ENCODE measurements at places on chromosomes 13 and 19.
A peak's percentile ranks its signal among the peaks of the same experiment; 100 is the strongest.

GRCh38 chr13:76116751-76117360 lies 480.7 kb downstream of the LMO7 start:
- no peak for DNase-seq

DNA sequence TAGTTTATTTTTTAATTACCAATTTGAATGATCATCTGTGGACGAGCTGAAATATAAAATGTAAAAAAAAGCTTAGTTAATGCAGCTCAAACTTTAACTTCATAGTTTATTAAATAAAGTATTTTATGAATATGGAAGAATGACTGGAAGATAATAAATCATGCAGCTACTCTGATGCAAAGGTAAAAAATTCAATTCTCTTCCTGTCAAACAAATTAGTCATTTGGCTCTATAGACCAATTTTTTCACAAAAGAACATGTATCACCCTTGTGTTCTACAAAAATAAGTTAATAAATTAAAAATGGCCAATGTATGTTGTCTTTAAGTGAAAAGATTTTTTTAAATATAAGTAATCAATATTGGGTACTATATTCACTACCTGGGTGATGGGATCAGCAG lies 26.2 kb downstream of the EXOSC8 start:
- no peak for DNase-seq

- DNase-seq, result no peak
Measured at GRCh38 chr19:48997972-48998371, 4.3 kb downstream of the RUVBL2 start.

- DNase-seq, result no peak
Measured at GRCh38 chr13:97495678-97496077, 61.7 kb downstream of the RAP2A start.

DNA sequence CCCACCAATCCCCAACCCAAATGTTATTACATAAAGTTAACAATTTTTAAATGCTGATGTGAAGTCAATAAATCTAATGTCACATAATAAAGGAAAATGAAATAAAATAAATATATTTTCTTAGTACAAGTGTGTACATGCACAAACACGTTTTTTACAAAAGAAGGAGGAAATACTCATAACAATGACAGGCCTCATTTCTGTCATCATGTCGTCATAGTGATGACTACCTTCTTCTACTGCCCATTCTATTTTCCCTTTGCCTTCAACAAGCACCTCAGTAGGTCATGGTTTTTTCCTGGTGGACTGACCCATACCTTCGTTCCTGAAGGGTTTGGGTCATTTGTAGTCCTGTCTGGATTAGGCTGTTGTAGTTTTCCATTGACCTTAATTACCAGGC lies 185.3 kb upstream of the IPO5 start:
- DNase-seq, result no peak

GRCh38 chr19:58568453-58569130 lies 4.5 kb downstream of the MZF1 start:
- no peak for DNase-seq

- DNase-seq, result no peak
Measured at GRCh38 chr19:19595171-19595701, 23.3 kb downstream of the PBX4 start.

DNA sequence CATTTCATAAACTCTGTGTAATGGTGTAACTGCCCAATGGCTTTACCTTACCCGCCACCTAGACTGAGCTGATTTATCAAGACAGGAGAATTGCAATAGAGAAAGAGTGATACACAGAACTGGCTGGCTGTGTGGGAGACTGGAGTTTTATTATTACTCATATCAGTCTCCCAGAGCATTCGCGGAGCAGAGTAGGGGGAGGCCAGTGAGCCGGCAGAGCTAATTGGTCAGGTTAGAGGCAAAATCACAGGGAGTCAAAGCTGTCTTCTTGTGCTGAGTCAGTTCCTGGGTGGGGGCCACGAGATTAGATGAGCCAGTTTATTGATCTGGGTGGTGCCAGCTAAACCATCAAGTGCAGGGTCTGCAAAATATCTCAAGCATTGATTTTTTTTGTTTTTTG lies 23.4 kb upstream of the SLITRK1 start:
- no peak for DNase-seq

GRCh38 chr13:81597101-81597500 lies 1256.2 kb upstream of the SPRY2 start:
- no peak for DNase-seq

GRCh38 chr13:36848199-36848982 lies 29.4 kb downstream of the RFXAP start:
- no peak for DNase-seq

DNA sequence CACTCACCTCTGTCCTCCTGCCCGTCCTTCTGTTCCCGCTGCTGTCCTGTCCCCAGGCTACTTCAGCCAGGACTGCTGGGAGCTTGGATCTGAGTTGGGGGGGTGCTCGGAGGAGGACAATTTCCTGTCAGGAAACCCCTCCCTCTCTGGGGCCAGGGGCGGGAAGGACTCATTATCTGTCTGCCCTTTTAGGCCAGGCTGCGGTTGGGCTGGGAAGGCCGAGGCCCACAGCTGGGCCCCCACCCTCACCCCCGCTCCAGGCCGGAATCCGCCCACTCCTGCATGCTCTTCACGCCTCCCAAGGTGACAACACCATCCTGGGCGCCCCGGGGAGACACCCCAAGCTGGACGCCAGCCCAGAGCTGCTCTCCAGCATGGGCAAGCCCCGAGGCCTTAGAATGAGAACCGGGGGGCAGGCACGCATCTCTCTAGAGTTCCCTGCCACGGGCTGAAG lies at the start of gene EXOC3L2:
Gene EXOC3L2, minus strand, starts transcription at position 74 of the 454 bp plus-strand sequence. CDS start 6,362 bp downstream, outside the sequence.
- no peak for DNase-seq

DNA sequence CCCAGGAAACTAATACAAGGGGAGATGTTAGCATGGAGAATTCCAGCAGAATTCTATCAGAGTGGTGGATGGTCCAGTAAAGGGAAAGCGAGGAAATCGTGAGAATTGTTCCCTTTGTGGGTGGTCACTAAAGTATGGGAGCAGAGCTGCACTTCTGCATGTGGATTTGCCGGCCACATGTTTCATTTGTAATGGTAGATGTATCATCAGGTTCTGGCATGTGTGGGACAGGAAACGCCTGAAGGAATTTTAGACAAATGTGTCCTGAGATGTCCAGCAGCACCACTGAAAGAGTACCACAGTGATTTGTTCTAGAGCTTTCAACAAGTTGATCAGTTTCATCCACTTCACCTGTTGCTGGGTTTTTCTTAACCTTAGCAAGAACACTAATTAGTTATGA lies 308.4 kb downstream of the SHISA2 start:
- DNase-seq, result no peak

- DNase-seq, result peak; percentile 9
Measured at GRCh38 chr19:28878862-28879566, 333.9 kb downstream of the UQCRFS1 start.

DNA sequence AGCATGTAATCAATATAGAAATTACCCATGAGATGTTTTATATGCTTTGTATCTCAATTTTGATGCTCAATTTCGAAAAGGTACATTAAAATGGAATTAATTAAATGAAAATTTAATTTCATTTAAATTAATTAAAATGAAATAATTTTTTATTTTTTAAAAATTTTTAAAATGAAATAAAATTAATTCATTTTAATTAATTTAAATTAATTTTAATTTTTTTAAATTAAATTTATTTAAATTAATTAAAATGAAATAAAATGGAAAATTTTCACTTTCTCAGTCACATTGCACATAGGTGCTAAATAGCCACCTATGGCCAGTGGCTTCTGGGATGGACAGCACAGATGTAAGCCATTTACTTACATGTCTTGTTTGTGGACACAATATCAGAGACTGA lies 4.2 kb upstream of the SULT2B1 start:
- no peak for DNase-seq

DNA sequence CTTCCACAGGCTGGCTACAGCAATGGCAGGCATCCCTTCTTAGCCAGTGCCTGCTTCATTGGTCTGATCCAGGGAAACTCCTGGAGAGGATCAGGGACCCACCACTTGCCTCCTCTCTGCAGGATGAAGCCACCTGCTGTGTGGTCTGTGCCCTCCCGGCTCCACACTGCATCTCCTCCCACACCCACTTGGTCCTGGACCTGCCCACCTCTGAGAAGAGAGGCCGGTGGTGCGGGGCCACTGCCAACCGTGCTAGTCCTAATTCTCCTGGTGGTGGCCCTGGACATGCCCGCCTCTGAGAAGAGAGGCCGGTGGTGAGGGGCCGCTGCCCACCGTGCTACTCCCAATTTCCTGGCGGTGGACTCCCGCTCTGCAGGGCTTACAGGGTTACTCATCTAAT lies 98.8 kb downstream of the COL4A1 start:
- no peak for DNase-seq

DNA sequence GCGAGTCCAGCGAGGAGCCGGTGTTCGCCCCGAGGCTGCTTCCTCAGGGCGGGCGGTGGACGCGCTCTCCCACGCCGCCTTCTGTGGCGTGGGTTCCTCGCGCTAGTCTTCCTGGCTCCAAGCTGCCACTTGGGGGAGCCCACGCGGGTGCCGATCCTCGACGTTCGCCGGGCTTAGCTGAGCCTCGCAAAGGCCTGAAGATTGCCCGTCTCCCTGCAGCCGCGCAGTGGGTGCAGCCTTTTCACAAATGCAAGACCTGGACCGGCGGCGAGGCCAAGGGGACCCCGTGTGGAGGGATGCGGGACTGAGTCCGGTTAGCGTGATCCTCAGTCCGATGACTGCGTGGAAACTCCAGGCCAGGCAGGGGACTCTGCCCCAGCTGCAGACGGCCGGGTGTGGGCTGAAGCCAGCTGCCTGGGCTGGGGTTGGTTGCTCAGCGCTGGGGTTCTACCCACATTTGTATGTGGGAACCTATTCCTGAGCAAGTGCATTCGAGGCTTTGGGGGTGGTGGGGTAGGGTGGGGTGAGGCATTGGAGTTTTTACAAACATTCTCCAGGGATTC lies 16.6 kb upstream of the LRP3 start:
- no peak for DNase-seq

GRCh38 chr19:23507446-23507845 lies 112.2 kb upstream of the ZNF91 start:
- DNase-seq, result no peak

- no peak for DNase-seq
Measured at GRCh38 chr19:43524922-43525835, 1.8 kb downstream of the ETHE1 start.

DNA sequence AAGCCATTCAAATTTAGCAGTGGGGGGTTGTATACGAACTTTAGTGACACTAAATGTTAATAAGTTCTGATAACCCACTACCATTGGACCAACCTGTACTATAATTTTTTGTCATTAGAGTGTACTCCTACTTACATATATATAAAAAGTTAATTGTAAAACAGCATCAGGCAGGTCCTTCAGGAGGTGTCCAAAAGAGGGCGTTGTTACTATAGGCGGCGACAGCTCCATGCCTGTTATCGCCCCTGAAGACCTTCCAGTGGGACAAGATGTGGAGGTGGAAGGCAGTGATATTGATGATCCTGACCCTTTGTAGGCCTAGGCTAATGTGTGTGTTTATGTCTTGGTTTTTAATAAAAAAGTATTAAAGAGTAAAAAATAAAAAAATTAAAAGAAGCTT lies 27.5 kb downstream of the SPRYD7 start:
- no peak for DNase-seq

DNA sequence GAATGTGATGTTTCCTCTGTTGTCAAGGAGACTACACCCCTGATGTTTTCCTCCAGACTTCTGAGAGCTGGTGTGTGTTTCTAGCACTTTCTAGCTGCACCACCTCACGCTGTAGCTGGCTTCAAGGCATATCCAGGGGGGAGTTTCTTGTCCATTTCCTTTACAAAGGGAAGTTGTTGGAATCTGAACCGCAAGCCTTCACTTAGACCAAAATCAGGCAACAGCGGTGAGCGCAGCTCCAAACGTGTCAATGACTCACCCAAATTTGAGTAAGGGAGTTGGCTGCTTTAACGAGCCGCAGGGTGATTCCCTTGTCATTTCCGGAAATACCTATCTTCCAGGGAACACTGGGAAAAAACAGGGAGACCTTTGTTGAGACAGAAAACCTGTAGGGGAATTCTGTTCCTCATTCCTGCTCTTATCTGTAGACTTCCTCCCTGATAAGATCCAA lies 2.5 kb downstream of the LDLR start:
- DNase-seq, result peak; percentile 86

All from BJ (cell line).